CD4-positive, alpha-beta T cell treated with Interleukin-17A for 4 hours (primary cell): ENCODE measurements at places on chromosomes 16 and 17.
A peak's percentile ranks its signal among the peaks of the same experiment; 100 is the strongest.

DNA sequence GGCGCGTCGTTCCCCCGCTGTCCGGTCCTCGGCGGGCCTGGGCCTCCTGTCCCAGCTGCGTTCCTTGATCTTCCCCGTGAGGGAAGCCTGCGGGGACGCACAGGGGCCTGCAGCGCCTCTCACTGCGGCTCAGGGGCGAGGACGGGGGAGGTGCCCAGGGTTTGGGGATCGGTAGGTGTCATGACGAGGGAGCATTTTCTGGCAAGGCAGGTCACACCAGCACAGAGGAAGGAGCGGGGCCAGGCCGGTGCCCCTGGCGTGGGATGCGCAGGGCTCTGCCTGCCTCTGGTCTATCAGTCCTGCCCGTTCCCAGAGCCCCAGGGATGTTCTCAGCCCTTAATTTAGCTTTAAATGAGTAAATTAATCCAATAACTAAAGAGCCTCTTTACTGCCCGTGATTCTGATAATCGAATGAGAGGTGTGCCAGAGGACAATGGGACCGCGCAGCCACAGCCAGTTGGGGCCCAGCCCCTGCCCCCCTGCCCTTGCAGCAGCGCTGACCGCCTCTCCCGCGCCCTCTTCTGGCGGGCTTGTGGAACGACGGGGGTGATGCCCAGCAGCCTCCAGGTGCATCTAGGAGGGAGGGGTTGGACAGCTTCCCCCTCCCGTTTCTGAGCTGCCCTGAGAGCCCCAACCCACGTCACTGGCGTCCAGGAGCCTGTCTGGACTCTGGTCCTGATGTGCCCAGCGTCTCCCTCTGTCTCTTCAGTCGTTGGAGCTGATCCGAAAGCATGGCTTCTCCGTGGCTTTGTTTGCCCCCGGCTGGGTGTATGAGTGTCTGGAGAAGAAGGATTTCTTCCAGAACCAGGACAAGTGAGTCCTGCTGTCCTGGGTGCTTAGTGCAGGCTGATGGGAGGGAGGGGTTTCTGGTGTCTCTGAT is 7.9 kb downstream of the ENGASE start:
- peak; percentile 70 for DNase-seq

DNA sequence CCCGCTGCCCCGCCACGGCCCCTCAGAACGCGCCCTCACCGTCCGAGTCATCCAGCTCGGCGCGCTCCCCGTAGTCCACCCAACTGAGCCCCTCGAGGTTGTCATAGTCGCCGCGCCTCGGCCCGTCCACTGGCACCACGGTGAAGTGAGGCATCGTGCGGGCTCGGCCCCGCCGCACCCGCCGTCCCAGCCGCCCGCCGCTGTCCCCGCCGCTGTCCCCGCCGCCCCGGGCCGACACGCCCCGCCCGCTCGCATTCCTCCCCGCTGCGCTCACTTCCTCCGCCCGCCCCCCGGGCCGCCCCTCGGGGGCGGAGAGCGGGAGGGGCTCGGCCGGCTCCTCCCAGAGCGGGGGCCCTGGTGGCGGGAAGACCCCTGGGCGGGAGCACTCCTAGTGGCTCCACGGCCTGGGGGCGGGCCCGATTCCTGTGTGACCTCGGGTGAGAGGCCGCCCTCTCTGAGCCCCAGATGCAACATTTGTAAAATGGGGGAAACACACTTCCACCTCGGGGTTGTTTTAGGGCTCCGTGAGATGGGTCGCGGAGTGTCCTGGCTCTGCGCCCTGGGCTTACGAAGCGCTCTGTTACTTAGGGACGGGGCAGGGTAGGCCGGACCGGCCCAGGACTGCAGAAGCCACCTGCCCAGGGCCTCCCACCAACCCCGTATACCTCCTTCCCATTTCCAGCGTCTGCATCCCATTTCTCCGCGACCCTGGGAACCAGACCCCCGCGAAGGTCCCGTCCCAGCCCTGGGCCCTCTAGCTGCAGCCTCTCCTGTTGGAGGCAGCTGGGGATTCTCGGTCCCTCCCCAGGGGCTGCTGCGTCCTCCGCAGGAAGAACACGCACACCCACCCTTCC is at the start of gene SLC12A4:
Gene SLC12A4 (minus strand): TSS at position 238 of the 854 bp plus-strand sequence. CDS start 84 bp downstream, at position 154.
- DNase-seq, result peak; percentile 88

- no peak for DNase-seq
These were observed 237.5 kb upstream of the PMFBP1 start for GRCh38 chr16:72409423-72409822.

- peak; percentile 17 for DNase-seq
These were observed 48.4 kb upstream of the SKAP1 start for GRCh38 chr17:48478224-48479013.

DNA sequence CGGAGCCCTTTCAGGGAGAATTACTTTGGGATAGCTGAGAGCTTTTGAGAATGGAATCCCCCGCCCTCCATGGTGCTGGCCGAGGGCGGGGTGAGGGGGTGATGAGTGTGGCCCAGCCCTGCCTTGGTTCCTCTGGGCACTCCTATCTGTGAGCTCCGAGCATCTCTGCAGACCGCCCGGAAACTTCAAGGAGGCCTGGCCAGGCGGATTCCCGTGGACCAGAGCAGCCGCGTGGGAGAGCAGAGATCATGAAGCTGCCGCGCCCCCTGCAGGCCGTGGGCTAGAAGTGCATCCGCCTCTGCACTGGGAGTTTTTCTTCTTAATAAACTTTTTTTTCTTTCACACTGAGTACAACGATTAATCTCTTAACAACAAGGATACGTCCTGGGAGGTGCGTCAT is 392.9 kb upstream of the EEF2KMT start:
- DNase-seq, result no peak

- no peak for DNase-seq
These were observed 120.6 kb downstream of the SHISA9 start for GRCh38 chr16:13021996-13022395.

DNA sequence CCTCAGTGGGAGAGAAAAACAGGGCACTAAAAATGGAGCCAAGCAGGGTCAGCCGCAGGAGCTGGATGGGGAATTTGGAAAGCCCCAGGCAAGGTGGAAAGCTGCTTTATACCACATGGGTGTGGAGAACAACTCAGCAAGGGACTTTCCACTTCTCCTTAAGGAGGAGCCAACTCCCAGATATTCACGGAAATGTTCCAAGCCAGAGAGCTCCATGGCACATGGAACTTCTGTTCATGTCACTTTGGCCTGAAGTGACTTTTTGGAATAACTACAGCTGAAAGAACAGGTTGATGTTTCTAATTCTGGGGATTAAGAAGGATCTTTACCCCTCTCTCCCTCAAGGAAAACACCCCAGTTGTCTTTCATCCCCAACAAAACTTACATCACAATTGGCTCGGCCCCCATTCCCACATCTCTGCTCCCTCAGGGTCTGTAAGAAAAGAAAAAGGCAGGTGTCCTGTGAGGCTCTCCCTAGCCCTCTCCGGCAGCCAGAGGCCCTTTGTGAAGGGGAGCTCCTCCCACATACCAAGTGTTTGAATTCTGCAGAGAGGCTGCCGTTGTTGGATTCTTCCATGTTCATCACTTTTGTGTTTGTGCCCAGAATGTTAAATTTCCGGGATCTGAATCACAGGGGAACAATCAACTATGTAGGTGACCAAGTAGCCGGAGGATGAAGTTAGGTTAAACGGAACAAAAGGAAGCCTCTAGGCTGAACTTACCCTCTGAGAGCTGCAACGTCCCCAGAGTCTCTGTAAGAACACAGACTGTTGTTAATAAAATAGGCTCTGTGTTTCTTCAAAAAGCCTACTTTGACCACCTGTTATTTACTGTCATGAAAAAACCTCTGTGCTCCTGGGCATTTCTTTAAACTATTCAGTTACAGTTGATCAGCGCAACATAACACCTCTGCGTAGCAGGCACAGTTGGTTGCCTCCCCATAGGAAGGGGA is 41.0 kb downstream of the STAT5A start:
- no peak for DNase-seq

GRCh38 chr16:29985271-29985811 is 10.1 kb downstream of the HIRIP3 start:
- DNase-seq, result no peak

DNA sequence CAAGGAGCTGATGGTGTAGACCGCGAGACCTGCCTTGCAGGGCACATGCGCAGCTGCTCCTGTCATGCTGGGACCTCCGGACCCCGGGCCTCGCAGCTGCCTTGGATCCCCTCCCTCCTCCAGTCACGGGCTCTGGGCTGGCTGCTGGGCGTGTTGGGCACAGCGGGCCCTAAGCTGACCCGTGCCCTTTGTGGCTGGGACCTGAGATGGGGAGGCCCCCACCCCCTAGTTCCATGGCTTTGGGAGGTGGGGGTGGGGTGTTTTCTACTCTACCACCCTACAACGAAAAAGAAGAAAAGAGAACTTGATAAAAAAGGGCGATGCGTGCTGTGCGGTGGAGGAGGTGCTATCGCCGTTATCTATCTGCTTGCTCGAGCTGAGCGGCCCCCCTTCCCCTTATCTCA is 14.5 kb downstream of the ZFPM1 start:
- DNase-seq, result no peak

DNA sequence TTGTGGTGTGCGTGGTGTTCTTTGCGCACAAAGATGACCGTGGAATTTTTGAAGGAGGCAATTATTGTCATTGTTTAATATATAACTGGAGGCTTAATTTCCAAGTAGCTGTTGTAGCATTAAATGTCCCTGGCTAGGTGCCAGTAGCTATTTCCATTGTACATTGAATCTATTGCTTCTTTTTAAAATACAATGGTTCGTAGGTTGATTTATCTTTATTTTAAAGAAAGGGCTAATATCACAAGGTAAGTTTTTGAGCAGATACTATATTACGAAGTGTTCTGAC is 127.1 kb downstream of the RPTOR start:
- DNase-seq, result no peak

DNA sequence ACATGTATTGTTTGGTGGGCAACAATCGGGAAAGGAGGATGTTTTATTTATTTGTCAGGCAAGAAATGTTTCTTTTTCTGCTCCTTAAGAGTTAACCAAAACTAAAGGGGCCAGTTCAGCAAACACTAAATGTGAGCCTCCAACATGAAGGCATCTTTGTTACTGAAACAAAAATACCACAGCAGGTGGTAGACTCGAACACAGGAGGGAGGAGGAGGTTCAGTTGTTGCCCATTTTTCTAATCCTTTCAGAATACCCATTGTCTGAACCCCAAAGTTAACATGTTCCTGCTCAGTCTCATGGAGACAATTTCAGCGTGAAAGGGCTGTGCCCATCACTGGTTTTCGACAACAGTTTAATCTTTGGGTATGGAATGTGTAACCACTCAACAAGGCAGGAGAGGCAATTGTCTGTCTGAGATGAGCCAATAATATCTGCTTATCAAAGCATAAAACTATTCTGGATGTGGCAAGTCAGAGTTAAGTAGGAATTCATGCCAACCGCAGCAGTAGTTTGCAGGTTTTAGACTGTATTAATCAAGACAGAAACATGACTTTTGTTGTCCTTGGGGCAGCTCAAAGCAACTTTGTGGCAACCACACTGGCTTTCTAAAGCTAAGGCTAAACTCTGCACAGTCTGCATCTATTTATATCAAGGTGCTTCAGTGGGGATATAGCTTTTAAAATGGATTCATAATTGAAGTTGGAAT is 211.7 kb downstream of the FTO start:
- DNase-seq, result no peak

DNA sequence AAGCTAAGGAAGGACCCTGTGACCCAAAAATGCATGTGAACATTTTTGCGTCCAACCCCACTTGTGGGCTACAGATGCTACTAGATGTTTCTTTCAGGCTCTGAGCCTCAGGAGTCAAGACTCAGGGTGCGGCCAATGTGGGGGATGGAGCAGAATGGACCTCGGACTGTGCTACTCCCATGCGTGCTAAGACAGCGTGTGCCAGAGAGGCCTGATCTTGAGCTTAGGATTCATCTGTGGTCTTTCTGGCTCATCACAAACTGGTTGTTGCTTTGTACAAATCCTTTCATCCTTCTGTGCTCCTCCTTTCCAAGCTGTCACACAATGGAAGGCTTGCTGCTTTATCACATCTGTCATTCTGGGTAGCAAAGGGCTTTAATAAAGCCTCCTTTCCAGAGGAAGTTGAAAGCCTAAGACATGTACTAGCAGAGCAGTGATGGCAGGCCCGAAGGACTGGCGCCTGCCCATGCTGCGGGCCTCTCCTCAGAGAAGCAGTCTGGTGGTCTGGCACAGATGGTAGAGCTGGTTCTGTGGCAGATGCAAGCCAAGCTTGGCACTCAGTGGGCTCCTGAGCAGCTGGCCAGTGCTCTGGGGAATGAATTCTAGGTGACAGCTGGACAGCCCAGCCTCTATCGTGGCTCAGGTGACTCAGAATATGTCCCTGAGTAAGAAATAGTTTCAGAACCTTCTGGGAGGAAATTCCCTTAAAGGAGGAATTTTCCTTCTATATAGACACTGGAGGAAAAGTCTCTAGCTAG is 27.8 kb downstream of the COG4 start:
- DNase-seq, result no peak

DNA sequence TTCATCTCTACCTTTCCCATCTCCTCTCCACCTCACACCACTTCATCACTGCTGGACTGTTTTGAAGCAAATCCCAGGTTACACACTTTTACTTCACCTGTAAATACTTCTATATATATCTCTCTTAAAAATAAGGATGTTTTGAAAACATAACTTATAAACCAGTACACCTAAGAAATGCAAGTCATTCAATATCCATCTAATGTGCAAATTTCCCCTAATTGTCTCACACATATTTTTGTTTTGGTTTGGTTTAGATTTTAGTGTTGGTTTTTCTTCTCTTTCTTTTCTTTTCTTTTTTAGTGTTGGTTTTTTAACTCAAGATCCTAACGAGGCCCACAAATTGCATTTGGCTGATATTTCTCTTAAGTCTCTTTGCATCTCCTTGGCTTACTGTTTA is 17.9 kb upstream of the ZNF19 start:
- no peak for DNase-seq

- DNase-seq, result no peak
These were observed 11.9 kb upstream of the AURKB start for GRCh38 chr17:8222380-8222629.

DNA sequence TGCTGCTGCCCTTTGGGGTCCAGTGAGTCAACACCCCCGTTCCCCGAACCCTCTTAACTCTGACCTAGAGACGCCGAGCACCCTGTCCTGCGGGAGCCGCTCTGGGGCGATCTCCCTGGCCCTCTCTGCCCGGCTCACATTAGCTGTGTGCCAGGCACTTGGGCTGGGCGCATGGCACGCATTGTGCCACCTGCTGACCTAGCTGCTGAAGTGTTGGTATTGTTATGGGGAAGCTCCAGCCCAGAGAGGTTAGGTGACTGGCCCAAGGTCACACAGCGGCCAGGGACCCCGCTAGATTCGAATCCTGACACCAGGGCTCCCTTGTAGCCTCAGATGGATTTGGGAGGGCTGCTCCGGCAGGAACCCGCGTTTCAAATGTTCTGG is 1.1 kb downstream of the HSD17B1 start:
- peak; percentile 21 for DNase-seq

DNA sequence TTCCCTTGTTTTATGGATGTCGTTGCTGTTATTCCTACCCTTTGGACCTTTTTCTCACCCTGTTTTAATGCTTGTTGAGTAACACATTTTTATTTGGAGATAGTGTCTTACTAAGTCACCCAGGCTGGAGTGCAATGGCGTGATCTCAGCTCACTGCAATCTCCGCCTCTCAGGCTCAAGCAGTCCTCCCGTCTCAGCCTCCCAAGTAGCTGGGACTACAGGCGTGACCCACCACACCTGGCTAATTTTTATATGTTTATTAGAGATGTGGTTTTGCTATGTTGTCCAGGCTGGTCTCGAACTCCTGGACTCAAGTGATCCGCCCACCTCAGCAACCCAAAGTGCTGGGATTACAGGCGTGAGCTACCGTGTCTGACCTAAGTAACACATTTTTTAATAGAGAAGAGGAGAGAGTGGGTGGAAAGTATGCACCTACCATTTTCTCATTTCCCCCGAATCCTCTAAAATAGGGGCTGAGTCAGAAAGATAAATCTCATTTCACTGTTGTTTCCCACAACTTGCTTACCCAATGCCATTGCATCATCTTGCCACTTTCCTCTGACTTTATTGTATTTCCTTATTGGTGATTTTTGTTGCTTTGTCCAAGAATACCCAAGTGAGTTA is 7.0 kb downstream of the DHX40 start:
- DNase-seq, result no peak
